ENCODE measurements at places on chromosomes 5 and 9. TPM values are rescaled to one million over a fixed set of nuclear protein-coding genes. Genes with fewer than 3 reads are reported as not detected.

GRCh38 chr5:127875235-127876021 lies 172.2 kb downstream of the CCDC192 start:
- peak; percentile 78 for DNase-seq

DNA sequence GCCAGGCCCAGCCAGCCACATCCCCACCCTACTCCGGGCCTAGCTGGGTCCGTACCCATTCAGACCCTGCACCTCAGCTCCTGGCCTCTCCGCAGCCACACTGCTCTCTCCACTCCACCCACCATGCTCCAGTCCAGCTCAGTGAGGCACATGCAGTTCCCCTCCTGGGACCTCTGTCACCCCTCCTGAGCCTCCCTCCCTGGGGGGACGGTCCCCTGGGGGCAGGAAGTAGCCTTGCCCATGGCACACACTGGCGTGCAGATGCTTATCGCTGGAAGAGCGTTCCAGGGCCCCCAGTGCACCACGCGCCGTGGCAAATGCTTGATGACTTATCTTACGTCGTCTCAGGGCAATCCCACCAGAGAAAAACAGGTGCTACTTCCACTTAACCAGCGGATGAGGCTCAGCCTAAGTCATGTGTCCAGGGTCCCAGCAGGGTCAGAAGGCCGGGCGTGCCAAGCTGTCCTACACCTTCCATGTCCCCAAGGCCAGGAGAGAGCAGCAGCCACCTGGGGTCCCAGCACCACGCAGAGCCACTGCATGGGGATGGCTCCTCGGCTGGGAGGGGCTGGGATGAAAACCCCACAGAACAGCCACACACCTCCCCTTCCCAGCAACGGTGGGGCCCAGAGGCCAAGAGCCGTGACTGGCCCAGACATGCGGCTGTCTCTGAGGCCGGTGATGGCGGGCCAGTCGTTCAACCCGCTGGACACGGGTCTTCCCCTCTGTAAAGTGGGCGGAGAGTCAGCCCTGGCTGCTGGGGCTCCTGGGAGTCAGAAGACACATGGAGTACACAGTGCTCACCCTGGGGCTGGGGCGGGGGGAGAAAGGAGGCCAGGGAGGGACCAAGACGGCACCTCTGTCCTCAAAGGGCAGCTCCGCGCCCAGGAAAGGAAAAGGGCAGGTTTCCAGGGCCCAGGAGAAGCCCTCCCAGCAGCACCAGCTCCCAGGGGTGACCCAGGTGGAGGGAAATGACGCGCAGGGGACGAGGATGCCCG lies 2.6 kb upstream of the CCDC187 start:
- DNase-seq: no peak

DNA sequence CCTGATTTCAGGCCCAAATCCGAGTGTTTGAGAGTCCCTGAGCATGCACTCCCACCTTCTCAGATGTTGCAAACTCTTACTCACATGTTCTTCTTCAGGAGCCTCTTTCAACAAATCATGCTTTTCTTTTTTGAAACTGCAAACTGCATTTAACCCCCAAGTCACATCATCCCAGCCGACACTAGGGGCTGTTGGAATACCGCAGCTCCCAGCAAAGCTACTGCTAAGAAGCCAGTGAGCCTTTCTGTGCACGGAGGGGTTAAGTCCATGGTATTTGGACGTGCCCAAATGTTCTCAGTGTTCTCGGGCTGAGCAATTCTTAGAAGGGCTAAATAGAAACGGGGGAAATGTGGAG lies 282.9 kb downstream of the NFIB start:
- no peak for DNase-seq

GRCh38 chr9:87372356-87372851 lies 125.3 kb upstream of the DAPK1 start:
- no peak for DNase-seq

- peak; percentile 97 for DNase-seq
Observed at GRCh38 chr5:67206929-67207328, 10.3 kb upstream of the CD180 start.

DNA sequence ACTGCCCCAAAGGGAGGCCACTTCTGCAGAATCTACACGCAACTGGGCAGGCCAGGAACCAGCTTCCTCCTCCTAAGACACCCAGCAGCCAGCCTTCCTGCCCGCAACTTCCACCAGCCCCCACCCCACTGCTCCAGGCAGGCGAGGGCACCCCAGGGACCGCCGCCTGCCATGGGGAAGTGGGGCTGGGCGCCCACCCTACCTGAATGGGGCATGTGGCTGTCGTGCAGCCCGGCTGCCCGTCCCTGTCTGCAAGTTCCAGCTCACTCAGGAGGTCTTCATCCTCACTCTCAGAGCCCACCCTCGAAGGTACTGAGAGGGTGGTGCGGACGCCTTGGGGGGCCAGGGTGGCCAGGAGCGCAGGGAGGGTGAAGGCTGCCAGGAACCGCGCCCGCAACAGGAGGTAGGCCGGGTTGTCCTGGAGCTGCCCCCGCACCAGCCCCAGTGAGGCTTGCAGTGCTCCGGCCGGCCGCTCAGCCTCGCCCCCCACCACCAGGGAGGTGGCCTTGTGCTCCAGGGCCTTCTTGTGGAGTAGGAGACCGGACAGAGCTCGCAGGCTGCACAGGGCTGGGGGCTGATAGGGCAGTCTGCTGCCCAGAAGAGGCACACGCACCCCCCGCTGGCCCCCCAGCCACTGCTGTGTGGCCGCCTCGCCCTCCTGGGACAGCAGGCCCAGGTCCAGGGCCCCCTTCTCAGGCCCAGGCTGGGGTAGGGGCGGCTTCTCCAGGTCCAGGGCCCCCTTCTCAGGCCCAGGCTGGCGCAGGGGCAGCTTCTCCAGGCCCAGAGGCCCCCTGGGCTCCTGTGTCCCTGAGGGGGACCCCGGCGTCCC lies 4.1 kb upstream of the CARD9 start:
- DNase-seq: no peak

DNA sequence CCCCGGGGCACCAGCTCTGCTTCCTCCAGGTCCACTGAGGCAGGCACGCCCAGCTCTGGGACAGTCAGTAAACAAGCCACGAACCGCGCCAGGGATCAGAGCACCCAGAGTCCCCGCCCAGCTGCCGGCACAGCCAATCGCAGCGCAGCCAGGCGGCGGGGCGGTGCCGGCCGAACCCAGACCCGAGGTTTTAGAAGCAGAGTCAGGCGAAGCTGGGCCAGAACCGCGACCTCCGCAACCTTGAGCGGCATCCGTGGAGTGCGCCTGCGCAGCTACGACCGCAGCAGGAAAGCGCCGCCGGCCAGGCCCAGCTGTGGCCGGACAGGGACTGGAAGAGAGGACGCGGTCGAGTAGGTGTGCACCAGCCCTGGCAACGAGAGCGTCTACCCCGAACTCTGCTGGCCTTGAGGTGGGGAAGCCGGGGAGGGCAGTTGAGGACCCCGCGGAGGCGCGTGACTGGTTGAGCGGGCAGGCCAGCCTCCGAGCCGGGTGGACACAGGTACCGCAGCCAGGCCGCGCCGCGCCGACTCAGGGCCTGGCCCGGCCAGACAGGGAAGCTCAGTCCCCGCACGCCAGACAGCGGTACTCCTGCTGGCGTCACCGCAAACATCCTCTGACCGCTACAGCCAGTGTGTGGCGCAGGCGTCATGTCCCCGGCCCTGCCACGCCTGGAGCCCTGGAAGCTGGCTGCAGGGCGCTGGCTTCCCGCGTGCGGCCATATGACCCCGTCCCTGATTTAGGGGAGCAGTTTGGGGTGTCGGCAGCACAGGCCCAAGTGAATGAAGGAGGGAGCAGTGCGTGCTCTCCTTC lies at the start of gene CTSL:
Gene CTSL (plus strand): TSS at position 220 of the 810 bp plus-strand sequence. CDS start 1,485 bp downstream, outside the sequence.
- peak; percentile 67 for DNase-seq

DNA sequence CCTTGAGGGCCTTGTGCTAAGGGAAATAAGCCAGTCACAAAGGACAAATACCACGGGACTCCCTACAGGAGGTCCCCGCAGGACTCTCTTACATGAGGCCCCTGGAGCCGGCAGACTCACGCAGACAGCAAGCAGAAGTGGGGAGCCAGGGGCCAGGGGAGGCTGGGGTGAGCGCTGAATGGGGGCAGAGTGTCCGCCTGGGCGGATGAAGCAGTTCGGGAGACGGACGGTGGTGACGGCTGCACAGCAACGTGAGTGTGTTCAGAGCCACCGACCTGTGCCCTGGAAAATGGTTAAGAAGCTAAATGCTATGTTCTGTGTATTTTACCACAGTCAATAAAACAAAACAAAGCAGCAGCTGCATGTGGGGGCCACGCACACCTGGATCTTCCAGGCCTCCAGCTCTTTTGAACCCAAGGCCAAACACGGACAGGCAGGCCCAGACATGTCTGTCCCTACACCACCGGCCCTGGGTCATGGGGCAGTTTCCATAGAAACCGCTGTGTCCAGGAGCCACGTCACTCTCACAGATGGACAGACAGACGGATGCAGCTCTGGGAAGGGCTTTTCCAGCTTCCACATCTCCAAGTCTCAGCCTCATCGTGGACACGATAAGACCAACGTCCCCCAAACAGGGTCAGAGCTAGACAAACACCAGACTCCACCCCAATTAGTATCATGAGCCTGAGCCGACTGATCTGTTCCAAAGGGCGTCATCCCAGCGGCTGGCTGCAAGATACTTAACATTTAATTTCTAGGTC lies 103.9 kb downstream of the VAV2 start:
- DNase-seq: no peak

Gene TSPAN17
- 47.3 TPM for total RNA-seq

All from PC-3 (cell line).